AG04450 (cell line): ENCODE measurements at places on chromosomes 16 and 17. TPM values are rescaled to one million over a fixed set of nuclear protein-coding genes. Genes with fewer than 3 reads are reported as not detected.

The LPCAT2 gene
- polyA plus RNA-seq, result 10.5 and 20.6 TPM in 2 replicates

The KRT33A gene
- polyA plus RNA-seq, result not detected in 2 replicates

DNA sequence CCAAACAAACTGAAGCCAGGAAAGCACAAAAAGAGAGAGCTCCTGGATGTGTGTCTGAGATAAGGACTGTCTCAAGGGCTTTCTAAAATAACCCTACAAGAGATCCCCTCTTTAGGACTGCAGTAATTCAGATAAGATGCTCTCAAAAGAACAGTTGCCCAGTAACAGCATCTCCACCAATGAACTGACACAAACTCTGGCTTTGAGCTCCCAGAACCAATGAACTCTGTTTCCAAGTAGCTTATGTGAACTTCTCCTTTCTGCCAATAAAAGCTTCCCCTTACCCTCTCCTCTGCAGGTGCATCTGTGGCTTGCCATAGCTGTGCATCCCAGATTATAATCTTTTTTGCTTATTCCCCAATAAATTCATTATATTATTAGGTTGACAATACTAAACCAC lies 421.5 kb downstream of the SLC39A11 start:
- DNase-seq, result no peak

GRCh38 chr17:58316260-58316960 lies 12.2 kb downstream of the TSPOAP1 start:
- DNase-seq, result no peak

- no peak for DNase-seq
Measured at GRCh38 chr17:48006936-48007709, 30.5 kb downstream of the COPZ2 start.

- no peak for DNase-seq
Measured at GRCh38 chr16:15788846-15789239, 68.0 kb downstream of the MYH11 start.

- no peak for DNase-seq
Measured at GRCh38 chr16:66304961-66305360, 61.5 kb upstream of the CDH5 start.

DNA sequence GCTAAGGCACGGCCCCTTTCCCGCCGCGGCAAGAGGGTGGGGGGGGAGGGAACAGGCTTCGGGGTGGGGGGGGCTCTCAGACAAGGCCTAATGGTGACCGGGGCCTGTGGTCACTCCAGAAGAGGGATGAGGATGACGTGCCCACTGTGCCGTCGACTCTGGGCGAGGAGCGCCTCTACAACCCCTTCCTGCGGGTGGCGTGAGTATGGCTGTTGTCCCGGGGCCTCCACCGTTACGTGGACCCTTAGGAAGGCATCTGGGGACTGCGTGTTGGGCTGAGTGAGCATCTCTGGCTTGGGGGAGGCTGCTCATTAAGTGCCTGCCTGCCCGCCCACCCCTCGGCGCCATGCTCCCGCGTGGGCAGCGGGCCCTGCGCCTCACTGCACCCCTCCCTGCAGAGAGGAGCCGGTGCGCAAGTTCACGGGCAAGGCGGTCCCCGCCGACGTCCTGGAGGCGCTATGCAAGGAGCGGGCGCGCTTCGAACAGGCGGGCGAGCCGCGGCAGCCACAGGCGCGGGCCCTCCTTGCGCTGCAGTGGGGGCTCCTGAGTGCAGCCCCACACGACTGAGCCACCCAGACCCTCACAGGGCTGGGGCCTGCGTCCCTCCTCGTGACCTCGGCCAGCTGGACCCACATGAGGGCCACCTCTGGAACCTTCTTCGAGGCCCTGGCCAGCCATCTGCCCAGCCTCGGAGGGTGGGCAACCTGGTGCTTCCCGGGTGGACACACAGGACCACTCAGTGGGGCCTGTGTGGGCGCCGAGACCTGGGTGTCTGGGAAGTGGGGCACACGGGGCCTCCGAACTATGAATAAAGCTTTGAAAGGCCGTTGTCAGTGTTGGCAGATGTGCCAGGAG lies 2.2 kb downstream of the HAGHL start:
- DNase-seq, result no peak

DNA sequence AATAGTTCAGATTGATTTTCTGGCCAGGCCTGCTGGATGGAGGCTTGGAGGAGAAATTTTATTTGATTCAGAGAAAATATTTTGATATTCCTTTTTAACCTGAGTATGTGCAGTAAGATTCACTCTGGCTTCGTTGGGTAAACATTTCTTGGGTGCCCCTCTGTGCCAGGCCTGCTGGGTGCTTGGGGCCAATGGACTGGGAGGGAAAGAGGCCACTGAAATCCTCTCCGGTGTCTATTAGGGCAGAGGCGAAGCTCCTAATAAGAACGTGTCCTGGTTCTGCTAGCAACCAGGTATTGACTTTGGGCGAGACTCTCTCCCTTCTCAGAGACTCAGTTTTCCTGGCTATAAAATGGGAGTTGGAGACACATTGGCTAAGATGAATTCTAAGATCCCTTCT lies 122.5 kb downstream of the CYLD start:
- no peak for DNase-seq

DNA sequence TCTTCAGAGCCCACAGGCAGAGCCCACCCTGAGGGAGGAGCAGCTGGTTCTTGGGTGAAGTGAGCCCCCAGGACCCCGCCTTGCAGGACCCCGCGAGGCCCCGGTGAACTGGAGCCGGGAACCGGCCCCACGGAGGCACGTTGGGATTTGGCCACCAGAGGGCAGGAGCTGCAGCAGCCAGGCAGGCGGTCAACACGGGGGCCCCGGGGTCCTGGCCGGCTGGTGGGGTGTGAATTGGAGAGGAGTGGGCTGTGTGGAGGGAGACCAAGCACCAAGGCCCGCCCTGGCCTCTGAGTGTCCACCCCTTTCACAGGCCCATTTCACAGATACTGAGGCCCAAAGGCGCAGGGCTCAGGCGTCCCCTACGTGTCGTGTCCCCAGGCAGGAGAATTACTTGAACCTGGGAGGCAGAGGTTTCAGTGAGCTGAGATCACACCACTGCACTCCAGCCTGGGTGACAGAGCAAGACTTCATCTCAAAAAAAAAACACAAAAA lies 2.2 kb downstream of the DPEP1 start:
- no peak for DNase-seq

- no peak for DNase-seq
Measured at GRCh38 chr17:70102531-70102930, 27.5 kb downstream of the KCNJ16 start.
